ENCODE measurements at places on chromosomes 4 and X.

DNA sequence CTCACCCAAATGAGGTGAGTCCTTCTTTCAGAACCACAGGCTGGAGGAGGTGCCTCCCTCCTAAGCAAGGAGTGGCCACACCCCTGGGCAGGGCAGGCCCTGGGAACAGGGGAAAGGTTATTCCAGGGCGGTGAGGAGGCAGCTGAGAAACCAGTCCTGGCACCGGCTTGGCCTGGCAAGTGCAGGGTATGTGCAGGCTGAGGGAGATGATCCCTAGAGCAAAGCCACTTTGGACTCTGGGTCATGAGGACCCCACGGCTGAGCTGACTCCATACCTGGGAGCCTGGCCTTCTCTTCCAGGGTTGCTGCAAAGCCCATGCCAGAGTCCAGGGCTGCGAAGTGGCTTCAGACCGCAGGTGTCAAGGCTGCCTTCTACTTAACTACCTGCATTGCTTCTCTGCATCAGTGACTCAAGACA lies 49.5 kb upstream of the HELT start:
- no peak for DNase-seq

DNA sequence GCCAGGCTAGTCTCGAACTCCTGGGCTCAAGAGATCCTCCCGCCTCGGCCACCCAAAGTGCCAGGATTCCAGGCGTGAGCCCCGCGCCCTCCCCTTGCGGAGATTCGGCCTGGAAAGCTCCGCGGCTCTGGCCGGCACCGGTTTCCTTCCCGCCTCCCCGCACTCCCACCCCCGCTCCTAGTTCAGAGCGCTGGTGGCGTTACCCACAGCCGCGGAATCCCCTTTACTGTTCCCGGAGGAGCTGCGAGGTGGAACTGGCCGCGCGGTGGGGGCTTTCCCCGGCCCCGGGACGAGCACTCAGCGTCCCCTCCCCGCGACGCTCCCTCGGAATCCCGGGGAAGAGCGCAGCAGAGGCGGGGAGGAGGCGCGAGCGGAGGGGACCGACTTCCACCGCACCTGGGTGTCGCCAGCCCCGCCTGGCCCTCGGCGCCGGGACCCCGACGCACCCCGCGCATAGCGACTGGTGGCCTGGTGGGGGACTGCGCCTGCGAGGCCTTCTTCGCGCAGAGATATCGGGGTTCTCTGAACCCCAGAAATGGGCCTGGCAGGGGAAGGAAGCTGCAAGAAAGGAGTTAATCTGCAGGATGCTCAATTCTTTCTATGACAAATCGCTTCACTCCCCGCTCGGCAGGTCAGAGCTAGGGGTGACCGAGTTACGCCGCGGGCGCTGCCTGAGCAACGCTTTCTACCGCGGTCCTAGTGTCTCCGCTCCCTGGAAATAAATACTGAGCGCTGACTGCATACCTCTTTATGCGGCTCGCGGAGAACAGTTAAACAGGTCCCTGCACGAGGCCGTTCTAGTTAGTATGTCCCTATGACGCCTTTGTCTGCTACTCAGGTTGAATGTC lies 14.6 kb upstream of the SLC25A4 start:
- no peak for DNase-seq

GRCh38 chr4:159104694-159105414 lies 2.0 kb downstream of the RAPGEF2 start:
- no peak for DNase-seq

DNA sequence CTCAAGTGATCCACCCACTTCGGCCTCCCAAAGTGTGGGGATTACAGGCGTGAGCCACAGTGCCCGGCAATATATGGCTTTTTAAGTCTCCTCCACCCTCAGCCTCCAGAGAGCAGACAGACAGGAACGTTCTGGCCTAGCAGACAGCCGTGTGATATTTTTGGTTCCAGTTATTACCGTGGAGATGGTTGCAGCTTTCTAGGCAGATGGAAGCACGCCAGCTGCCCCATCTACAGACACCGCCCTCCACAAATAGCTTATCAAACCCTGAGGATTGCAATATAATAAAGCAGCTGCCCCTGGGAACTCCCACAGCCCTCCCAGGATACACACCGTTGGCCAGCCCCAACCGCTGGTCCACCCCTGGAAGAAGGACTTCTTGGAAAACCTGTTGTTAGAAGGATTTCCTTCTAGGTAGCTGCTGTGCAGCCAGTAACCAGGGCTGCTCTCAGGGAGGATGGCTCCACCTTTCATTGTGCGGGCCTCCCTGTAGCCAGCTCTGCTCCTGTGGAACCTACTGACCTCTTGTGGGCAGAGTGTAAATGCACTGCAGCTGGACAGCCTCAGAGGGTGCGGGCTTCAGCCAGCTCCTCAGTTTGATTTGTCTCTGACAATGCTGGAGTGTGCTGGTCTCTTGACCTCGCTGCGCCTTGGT lies 44.0 kb downstream of the SLC25A5 start:
- no peak for DNase-seq

GRCh38 chr4:76589402-76589801 lies 154.4 kb downstream of the SHROOM3 start:
- no peak for DNase-seq

- no peak for DNase-seq
Observed at GRCh38 chr4:116027311-116027710, 913.9 kb upstream of the NDST4 start.

DNA sequence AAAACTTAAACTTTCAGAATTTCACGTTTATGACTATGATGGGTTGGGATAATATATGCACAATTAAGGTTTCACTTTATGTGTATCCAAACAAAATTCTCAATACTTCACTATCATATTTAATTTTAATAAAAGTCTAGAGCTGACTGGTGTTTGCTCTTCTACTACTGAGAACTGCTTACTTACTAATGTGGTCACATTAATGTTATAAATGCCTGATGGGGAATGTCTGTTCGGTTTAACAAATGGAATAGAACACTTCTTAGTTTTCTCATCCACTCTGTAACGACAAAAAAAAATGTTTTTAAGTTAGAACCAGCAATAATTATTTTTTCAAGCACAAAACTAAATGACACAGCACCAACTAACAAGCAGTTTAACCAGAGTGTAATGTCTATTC lies 34.3 kb downstream of the CDKL2 start:
- DNase-seq: no peak

GRCh38 chr4:152709675-152710438 lies 30.1 kb upstream of the TMEM154 start:
- no peak for DNase-seq

GRCh38 chr4:45410701-45411210 lies 684.4 kb upstream of the GNPDA2 start:
- DNase-seq: no peak
